ENCODE measurements at places on chromosomes 1 and 21.
A peak's percentile ranks its signal among the peaks of the same experiment; 100 is the strongest.

DNA sequence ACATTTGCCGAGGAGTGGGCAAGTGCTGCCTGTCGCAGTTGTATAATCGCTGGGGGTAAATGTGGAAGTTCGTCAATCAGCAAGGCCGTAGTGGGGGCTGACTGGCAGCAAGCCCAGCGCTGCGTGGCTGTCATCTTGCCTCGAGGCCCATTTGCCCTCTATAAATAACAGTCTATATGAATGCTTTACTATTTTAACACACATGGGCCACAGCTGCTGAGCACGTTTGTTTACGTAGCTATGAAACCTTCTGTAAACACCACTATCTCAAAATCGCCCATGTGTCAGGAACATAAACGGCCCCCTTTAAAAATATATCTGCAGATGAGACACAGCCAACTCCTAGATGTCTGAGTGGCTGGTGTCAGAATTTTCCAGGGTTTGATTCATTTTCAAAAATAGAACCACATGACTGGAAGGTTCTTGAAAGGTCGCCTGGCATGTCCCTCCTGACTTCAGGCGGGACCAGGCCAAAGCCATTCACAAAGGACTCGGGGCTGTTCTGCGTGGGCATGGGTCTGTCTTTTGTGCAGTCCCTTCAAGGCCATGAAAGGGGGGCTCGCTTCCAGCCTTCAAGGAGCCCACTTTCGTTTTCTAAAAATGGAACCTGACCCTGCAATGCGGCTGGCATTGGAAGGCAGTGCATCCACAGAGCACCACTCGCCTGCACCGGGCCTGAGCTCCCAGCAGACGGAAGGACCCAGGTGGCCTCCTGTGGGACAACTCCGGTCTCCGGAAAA is 205.5 kb downstream of the KCNJ6 start:
- no peak for DNase-seq

DNA sequence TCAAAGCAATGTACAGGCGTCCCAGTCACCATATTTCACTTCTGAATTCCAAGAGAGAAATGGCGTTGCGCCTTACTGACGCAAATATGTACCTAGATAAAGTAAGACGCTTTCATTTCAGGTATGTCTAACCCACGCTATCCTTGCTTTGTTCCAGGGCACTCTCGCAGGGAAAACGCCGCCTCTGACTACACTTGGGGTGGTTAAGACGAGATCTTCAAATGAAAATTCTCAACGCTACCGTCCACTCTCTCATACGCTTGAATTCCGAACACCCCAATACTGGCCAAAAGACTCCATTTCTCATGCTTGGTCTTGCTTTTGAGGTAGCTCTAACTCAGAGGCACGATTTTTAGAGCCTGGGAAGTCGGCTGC is 736 bp upstream of the ZMPSTE24 start:
- peak; percentile 63 for DNase-seq

GRCh38 chr1:110380672-110381283 is 10.0 kb downstream of the SLC16A4 start:
- DNase-seq: no peak

GRCh38 chr1:82223091-82223490 is 422.4 kb downstream of the ADGRL2 start:
- no peak for DNase-seq

DNA sequence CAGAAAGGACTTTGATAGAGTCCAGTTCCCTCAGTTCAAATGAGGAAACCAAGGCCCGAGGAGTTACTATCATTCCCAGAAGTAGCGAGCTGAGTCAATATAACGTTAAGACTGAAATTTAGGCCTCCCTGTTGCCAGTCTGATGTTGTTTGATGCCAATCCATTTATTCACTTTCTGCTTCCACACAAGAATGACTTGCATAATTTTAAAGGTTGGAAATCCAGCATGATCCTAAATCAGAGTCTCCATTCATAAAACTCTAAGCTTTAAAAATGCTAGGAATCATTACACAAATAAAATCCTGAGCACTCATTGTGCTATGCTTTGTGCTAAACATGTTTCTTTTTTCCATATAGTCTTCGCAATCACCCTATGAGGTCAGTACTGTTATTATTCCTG is 414.4 kb downstream of the PTBP2 start:
- DNase-seq: no peak

DNA sequence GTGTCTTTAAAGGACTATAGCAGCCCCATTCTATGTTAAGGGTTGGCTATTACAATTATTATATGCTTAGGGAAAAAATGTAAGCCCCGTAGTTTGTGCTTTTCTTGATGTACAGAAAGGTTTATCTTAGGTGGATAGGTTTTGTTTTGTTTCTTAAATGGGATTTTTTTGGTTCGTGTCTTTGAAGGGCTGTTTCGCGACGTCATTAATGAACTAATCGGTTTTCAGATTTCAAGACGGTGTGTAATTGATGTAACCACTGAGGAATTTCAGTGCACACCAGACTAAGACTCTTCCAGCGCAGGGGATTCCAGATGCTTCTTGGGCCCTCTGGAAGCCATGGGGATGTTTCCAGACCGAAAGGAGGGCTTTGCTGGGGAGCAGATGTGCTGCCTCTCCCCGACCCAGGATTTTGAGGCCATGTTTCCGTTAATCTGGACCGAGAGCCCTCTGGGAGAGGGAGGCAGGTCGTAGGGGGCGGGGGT is 4.8 kb upstream of the SIM2 start:
- no peak for DNase-seq

DNA sequence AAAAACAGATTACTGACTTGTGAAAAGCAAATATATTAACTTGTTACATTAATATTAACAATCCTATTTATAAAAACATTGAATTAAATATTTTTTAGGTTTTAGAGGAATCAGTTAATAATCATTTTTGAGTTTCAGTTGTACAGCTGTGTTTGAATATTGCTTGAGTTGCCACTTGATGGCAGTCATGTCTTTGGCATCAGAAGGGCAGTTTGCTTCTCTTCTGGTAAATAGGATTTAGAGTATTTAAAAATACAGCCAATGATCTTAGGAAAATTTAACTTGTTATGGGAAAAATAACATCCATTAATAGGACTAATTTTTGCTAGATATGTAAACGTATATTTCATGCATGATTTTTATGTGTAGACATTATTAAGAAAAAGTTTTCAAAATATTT is 234.1 kb downstream of the NCAM2 start:
- DNase-seq: no peak

- DNase-seq: no peak
Measured at GRCh38 chr1:38274974-38275373, 228.4 kb upstream of the POU3F1 start.

DNA sequence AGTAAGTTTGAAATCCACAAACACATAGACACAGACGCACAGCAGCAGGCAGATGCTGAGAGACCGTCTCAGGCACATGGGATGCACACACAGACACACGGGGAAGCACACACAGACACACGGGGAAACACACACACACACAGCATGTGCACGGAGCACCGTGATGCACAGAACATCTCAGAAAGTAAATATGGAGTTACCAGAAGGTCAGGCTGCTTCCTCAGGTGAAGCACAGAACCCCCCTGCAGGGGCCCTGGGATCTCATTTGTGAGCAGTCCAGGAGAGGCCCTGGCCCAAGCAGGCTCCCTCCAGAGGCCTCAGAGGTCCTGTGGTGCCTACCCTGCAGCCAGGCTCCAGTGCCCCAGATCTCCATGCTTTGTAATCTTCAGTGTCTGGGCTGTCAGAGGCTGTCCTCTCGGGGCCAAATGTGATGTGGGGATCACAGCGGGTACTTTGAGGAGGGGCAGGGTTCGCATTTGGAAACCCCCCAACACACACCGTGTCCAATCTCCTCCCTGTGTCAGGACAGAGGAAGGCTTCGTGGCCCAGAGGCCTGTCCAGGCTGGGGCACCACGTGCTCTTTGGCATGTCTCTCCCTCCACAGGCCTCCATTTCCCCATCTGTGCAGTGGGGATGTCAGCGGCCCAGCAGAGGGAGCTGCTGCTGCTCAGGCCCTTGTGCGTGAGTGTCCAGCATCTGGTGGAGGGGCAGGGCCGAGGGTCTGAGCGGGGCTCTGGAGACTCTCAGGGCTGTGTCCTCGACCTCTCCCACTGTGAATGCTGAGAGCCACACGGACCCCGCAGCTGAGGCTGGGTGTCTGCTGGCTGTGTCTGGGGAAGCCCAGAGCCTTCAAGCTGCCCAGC is 23.0 kb upstream of the PRSS38 start:
- DNase-seq: no peak

- DNase-seq: no peak
Measured at GRCh38 chr1:71231751-71232150, 150.9 kb upstream of the ZRANB2 start.

- no peak for DNase-seq
Measured at GRCh38 chr1:159669338-159669737, 45.1 kb downstream of the CRP start.

DNA sequence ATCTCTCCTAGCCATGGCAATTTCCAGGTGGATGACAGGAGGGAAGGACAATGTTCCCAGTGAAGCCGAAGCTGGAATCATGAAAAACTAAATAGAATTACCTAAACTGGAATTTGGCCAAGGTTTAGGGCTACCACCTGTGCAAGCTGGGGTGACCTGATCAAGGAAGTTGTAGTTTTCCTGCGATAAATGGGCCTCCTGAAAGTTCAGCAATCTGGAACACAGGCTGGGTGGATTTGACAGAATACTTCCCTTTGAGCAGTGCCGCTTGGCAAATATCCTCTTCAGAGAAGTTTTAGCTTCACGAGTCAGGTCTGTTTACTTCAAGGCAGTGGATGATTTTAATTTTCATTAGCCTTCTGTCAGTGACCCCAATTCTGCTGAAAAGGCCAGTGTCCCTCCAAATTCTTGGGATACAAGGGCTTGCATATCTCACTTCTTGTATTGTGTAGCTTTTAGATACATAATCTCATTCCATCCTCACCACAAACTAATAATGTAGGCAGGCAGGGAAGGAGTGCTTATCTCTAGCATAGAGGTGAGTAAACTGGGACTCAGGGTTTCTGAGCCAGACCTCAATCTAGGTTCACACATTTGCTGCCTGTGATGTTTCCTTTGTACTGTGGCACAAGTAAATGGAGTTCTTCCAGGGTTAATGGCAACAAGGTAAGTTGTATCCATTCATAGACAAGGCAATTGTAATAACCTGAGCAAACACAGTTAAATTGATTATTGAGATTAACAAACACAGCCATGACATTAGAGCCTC is 349.4 kb downstream of the NUF2 start:
- DNase-seq: no peak

DNA sequence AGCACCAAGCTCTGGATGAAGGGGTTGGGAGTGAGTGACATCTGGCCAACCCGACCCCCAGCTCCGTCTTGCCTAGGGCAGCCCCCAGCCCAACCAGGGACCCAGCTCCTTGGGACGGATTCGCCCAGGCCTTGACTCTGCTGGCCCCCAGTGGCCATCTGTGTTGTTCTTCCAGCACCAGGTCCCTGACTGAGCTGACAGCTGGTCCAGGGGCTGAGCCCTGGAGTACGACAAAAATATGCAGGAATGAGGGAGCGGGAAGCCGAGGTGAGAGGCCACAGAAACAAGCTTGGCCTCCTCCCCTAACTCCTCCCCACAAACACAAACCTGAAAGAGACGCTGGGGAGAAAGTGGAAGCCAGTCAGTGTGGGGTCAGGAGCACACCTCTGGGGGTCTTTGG is 55.0 kb upstream of the PAX7 start:
- DNase-seq: peak; percentile 68

- peak; percentile 42 for DNase-seq
Measured at GRCh38 chr1:24091971-24092482, 19.9 kb downstream of the MYOM3 start.

- DNase-seq: no peak
Measured at GRCh38 chr1:21671915-21672314, 2.8 kb upstream of the RAP1GAP start.

DNA sequence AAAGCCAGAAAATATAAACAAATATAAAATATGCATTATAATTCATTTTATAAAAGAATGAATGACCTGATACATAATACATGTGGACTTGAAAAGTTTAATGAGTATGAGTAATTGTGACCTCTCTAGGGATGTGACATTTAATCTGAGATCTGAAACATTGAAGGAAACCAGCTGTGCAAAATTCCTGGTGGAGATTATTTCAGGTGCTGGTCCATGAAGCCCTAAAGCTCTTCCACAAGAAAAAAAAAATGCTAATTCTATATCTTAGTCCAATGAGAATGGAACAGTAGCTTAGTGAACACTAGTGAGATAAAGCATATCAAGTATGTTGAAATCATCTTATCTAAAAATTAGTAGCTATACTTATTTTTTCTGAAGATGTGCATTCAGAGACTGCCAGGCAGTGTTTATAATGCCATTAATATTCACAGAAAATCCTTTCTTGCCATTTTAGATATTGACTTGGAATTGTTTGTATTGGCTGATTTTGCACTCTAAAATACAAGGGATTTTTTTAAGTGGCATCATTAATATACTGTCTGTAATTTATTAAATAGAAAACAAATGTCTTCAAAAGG is 1485.9 kb downstream of the PLA2G4A start:
- no peak for DNase-seq

DNA sequence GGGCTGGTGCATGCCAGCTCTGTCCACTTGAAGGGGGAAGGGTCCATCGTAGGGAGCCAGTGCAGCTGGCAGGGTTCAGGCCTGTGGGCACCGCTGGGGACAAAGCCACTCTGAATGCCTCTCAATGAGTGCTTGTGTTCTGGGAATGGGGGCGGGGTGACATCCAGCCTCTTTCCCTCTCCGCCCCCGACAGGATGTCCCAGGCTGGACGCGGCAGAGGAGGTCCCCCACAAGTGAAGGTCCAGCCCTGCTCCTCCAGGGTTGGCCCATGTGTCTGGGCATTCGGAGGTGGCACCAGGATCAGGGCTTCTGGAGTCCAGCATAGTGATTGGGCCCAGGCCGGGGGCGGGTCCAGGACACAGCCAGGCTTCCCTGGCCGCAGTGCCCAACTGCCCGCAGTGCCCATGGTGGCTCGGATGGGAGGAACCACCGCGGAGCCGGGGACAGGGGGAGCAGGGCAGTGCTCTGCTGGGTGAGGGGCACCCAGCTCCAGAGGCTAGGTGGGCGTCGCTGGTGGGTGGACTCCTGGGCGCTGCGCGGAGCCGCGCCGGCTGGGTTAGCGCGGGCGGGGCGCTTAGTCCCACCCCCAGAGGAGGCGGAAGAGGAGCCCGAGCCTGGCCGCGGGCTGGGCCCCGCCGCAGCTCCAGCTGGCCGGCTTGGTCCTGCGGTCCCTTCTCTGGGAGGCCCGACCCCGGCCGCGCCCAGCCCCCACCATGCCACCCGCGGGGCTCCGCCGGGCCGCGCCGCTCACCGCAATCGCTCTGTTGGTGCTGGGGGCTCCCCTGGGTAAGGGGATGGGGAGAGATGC is at the start of gene SHISA4:
Gene SHISA4 (plus strand): TSS at position 617 of the 808 bp plus-strand sequence. CDS start 97 bp downstream, at position 714.
- DNase-seq: no peak

- no peak for DNase-seq
Measured at GRCh38 chr1:189605226-189605625, 872.4 kb downstream of the BRINP3 start.

GRCh38 chr1:192852001-192852947 is 43.4 kb downstream of the RGS2 start:
- DNase-seq: no peak

DNA sequence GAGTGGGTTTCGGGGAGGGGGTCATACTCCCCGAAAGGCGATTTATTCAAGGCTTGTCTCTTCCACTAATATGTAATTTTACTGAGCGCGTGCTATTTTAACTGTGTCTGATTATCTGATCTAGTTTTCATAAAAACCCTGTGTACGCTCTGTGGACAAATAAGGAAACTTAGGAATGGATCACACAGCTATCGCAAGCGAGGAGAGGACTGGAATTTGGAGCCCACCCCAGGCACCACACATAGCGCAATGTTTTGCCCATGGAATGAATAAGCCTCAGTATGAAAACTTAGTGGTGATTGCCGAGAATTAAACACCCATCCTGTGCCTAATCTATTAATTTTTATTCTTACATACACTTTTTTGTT is 9.8 kb upstream of the RAB42 start:
- DNase-seq: no peak

Measured in activated CD4-positive, alpha-beta T cell treated with anti-CD3 and anti-CD28 coated beads for 48 hours (primary cell).